ENCODE measurements at places on chromosomes 1 and 21.

DNA sequence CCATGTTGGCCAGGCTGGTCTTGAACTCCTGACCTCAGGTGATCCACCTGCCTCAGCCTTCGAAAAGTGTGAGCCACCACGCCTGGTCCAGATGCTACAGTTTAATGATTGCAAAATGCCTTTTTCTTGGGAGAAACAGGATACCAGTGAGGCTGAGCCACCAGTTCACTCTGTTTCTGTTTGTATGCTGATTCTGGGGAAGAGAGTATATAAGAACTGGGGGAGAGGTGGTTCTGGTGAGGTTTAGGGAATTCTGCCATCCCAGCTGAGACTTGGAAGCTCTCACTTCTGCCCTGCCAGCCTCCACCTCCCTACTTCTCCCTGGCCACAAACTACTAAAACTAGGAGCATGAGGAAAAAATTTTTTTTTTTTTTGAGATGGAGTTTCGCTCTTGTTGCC lies 8.1 kb upstream of the PMF1 start:
- DNase-seq: no peak

DNA sequence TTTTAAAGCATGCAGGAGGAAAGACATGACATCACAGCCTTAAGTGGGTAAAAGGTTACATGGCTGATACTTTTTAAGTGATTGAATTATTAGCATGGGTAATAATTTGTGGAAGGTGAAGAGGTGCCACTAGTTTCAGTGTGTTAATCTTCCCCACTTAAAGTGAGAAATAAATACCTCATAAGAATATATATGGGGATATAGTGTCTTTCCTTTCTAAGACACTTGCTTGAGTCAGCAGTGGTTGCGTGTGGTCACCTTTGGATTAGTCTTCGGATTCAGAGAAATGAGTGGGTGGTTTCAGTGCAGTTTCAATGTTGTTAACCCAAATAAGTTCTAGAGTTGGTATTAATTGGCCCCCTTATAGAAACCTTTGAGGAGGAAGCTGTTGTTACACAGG lies 94.1 kb downstream of the ADGRL2 start:
- no peak for DNase-seq

DNA sequence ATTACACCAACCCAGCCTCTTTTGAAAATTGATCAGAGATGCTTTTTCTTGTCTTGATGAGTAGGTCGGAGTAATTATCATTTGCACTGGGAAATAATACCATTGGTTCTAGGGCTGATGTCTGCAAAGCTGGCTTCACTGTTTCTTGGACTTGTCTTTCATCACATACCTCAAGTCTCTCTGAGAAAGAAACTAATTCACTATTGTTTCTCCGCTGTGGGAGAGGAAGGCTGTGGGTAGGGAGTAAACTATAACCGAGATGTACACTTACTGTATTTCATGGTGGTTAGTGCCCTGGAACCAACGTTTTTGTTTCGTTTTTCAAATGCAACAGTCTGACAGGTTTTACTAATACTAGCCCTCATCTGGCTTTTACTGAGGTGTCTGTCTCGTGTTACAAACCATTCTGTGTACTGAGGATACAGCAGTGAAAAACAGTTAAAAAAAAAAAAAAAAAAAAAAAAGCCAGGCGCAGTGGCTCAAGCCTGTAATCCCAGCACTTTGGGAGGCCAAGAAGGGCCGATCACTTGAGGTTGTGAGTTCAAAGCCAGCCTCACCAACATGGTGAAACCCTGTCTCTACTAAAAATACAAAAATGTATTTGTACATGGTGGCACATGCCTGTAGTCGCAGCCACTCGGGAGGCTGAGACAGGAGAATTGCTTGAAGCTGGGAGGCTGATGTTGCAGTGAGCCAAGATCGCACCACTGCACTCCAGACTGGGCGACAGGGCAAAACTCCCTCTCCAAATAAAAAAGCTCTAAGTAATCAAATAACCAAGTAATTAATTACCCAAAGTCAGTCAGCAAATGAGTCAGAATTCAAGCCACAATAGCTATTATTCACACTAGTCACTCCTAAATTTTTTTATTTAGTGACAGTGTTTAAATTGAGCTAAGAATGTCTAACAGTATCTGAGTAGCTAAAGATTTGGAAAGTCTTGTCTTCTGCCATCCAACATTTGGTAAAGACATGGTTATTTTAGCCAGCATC lies 23.3 kb downstream of the TOMM20 start:
- no peak for DNase-seq

DNA sequence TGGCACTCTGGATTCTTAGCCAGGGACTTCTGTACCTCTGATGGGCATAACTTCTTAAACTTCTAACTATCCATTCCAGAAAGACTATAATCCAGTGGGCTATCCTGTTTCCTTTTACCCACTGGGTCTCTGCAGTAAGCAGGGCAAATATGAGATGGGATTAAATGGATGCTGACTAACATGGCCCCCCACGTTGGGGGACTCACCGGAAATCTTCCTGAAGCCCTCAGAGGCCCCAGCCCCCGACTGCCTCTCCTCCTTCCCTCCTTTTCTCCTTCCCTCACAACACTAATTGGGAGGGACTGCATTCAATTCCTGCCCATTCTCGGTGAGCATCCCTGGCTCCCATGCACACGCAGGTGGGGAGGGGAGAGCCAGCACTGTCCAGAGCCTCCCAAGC lies 70.1 kb downstream of the SSBP3 start:
- DNase-seq: no peak

DNA sequence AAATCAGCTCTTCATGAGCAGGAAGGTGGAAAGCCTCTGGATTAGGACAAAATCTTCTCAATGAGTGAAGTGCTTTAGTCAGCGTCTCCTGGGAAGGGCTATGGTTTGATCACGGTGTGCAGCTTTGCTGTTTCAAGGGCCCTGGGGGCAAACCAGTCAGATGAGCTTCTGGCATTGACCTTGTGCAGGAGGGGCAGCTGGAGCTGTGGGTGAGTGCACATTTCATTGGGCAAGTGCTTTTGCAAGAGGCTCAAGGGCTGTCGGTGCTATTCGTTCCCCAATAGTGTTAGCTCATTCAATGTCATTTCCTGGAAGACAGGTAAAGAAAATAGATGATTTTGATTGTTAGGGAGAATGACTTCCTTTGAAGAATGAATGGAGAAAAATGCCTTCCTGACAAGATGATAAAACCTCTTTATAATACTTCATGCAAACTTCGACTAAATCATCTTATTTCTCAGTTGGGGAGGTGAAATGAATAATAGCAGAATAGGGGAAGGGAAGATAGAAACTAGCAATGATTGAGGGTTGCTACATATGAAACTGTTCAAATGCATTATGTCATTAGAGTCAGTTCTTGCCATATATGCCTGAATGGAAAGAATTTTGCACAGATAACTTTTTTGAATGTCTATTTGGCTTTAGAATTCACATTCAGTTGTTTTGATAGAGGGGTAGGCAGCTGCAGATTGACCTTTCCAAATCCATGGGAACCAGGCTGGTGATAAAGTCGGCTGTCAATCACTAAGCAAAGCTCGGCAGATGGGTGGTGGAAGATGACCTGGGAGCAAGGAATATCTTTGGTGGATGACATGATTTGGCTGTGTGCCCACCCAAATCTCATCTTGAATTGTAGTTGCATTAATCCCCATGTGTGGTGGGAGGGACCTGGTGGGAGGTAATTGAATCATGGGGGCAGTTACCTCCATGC lies 12.9 kb upstream of the DISC1 start:
- no peak for DNase-seq

GRCh38 chr1:222588135-222588534 lies 1.6 kb downstream of the TAF1A start:
- DNase-seq: no peak

GRCh38 chr1:18582890-18583289 lies 47.8 kb upstream of the PAX7 start:
- DNase-seq: no peak

DNA sequence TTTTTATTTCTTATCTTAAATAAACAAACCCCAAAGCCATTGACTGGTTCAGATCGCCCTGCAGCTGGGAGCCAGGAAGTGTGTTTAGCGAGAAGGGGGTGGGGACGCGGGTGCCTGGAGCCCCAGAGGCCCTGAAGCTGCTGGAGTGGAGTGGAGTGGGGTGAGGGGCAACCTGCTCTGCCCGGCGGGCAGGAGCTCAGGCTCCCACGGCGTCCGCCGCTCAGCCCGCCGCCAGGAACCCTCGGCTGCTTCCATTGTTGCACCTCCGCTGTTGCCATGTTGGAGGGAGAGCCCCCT lies 673 bp downstream of the PIK3C2B start:
- peak; percentile 23 for DNase-seq

Data from stimulated activated CD4-positive, alpha-beta T cell treated with anti-CD3 and anti-CD28 coated beads, Interleukin-15, amount 100 ng/mL, for 48 hours (primary cell).